ENCODE measurements at places on chromosomes 7 and 10. TPM values are rescaled to one million over a fixed set of nuclear protein-coding genes. Genes with fewer than 3 reads are reported as not detected.

DNA sequence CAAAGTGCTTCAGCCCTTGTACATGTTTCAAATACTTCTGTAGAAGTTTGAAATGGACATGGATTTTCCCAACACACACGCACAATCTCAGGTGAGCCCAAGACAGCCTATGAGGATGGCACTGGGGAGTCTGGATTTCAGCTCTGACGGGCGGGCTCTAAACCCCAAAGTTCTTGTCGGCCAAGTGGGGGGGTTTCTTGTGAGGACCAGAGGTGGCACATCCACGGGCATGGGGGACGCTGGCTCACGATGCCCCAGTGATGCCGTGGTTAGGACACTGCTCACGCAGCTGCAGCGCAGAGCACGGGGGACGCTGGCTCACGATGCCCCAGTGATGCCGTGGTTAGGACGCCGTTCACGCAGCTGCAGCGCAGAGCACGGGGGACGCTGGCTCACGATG is 280.1 kb downstream of the DNAJB6 start:
- H3K4me1 ChIP-seq, result peaks cover 21% of the 10 kb centered on the region
- H3K27ac ChIP-seq, result no peak overlapping the region
- no peaks in the 10 kb centered on the region for H3K36me3 ChIP-seq

DNA sequence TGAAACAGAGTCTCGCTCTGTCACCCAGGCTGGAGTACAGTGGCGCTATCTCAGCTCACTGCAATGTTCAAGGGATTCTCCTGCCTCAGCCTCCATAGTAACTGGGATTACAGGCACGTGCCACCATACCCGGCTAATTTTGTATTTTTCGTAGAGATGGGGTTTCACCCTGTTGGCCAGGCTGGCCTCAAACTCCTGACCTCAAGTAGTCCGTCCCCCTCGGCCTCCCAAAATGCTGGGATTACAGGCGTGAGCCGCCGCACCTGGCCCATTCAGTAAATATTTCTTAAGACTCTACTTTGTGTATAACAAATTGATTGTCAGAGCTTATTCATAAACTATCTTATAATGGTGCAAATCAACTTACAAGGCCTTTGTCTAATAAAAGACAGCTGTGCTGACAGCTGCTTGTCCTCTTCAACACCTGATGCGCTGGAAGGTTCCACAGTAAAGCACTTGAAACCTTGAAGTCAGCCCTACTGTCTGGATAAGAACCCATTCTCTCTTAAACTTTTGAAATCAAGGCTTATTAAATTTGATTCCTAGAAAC is 14.7 kb downstream of the ECHDC3 start:
- no peak overlapping the region for H3K4me3 ChIP-seq
- DNase-seq, result no peak
- H3K27ac ChIP-seq, result no peak overlapping the region
- peaks cover 3% of the 10 kb centered on the region for H3K4me1 ChIP-seq
- peaks cover 2% of the 10 kb centered on the region for H3K36me3 ChIP-seq
- no peaks in the 10 kb centered on the region for H3K27me3 ChIP-seq

DNA sequence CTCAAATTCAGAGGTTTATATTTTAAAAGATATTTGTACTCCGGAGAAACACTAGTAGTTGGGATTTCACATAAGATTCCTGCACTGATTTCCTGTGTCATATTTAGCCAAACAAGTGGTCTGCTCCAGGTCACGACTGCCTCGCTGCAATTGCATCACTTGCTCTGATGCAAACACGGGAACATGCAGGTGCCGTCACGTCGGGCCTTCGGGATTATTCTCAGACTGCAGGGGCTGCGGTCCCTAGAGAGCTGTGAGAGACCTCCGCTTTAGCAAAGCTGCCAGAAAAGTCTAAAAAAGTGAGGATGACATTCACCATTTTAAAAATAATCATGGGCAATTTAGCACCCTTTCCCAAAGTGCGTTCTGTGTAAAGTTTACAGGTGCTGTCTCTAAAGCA is 93.5 kb upstream of the DDC start:
- no peaks in the 10 kb centered on the region for H3K4me1 ChIP-seq
- peaks cover 34% of the 10 kb centered on the region for H3K36me3 ChIP-seq
- no peak for DNase-seq

GRCh38 chr7:44265728-44266127 is 59.7 kb downstream of the CAMK2B start:
- no peaks in the 10 kb centered on the region for H3K36me3 ChIP-seq
- H3K4me1 ChIP-seq, result peaks cover 3% of the 10 kb centered on the region
- no peak overlapping the region for H3K4me3 ChIP-seq
- H3K27me3 ChIP-seq, result peaks cover 39% of the 10 kb centered on the region

DNA sequence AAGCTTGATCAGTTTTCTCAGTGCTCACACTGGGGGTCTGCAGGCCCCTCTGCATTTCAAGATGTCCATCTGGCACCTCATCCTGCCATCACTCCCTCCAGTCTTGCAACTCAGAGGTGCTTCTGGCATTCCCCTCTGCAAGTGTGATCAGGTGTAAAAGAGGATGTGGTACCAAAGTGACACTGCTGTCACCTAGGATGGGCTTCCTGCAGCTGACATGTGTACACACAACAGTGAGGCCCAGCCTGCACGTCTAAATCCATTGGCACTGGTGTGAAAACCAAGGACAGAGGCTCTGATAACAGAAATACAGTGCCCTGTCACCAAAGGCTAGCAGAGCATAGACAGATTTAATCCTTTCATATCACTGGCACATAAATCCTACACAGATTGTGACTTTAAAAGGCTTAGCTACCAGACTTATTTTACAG is 162.5 kb upstream of the CELF2 start:
- no peak overlapping the region for H3K27ac ChIP-seq
- H3K27me3 ChIP-seq, result no peaks in the 10 kb centered on the region
- DNase-seq, result no peak
- H3K4me3 ChIP-seq, result no peak overlapping the region

DNA sequence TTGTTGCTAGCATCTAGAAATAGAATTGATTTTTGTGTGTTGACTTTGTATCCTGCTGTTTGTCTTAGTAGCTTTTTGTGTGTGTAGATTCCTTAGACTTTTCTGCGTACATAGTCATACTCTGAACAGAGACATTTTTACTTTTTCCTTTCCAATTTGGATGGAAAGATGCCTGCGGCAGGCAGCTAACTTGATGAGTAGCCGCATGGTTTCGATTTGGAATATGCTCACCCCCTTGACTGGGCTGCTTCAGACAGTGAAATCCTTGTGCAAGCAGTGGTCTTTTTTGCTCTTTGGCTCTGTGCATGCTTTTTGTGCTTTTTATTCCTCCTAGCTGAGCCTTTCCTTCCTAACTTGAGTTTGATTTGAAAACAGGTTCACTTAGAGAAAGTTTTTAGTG is 71.8 kb downstream of the HHEX start:
- no peaks in the 10 kb centered on the region for H3K36me3 ChIP-seq
- DNase-seq, result no peak
- peaks cover 34% of the 10 kb centered on the region for H3K4me1 ChIP-seq
- H3K27ac ChIP-seq, result peak overlapping the region; percentile 61

GRCh38 chr7:41891950-41892349 is 189.1 kb upstream of the INHBA start:
- H3K4me1 ChIP-seq, result no peaks in the 10 kb centered on the region
- no peaks in the 10 kb centered on the region for H3K27me3 ChIP-seq
- no peak overlapping the region for H3K27ac ChIP-seq
- H3K36me3 ChIP-seq, result no peaks in the 10 kb centered on the region
- H3K4me3 ChIP-seq, result no peak overlapping the region

DNA sequence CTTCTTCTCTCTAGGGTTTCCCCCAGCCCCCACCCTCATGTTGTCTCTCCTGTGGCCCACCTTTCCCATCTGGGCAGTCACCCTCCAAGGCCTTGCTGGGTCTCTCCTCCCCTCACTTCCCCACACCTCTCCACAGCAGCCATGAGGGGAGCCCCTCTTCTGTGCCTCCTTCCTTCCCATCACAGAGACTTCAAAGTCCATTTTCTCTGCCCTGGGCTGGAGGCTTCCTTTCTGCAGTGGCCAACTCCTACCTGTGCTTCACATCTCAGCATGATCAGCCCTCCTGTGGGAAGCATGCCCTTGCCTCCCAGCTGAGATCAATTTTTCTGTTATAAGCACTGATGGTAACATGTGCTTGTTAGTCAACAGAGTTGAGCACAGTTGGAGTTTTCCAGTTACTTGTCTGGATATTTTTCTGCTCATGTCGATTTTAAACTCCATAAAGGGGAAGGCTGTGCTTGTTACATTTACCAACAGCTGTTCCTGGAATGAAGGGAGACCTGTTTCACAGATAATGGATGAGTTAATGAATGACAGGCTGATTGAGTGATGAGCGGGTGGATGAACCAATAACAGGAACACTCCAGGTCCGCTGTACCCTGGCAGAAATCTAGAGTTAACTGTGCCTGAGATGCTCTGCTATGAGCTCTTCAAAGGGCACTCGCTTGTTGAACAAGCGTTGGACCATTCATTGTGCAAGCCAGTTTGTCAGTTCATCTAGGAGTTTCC is 71.4 kb upstream of the PRSS58 start:
- no peak overlapping the region for H3K27ac ChIP-seq
- no peaks in the 10 kb centered on the region for H3K36me3 ChIP-seq
- H3K4me1 ChIP-seq, result no peaks in the 10 kb centered on the region
- no peak overlapping the region for H3K4me3 ChIP-seq

GRCh38 chr10:95441547-95441923 is 119.6 kb downstream of the SORBS1 start:
- no peaks in the 10 kb centered on the region for H3K36me3 ChIP-seq
- H3K4me1 ChIP-seq, result peaks cover 10% of the 10 kb centered on the region
- no peak overlapping the region for H3K27ac ChIP-seq
- no peak for DNase-seq
- no peaks in the 10 kb centered on the region for H3K27me3 ChIP-seq

GRCh38 chr10:5046410-5046809 is 42.8 kb upstream of the AKR1C2 start:
- H3K27ac ChIP-seq, result no peak overlapping the region
- DNase-seq, result no peak
- H3K27me3 ChIP-seq, result no peaks in the 10 kb centered on the region
- H3K4me3 ChIP-seq, result no peak overlapping the region

- peaks cover 5% of the 10 kb centered on the region for H3K4me1 ChIP-seq
- H3K36me3 ChIP-seq, result no peaks in the 10 kb centered on the region
- H3K27ac ChIP-seq, result no peak overlapping the region
- H3K4me3 ChIP-seq, result no peak overlapping the region
- no peak for DNase-seq
- H3K27me3 ChIP-seq, result no peaks in the 10 kb centered on the region
Observed at GRCh38 chr7:152338561-152338960, 97.2 kb downstream of the KMT2C start.

DNA sequence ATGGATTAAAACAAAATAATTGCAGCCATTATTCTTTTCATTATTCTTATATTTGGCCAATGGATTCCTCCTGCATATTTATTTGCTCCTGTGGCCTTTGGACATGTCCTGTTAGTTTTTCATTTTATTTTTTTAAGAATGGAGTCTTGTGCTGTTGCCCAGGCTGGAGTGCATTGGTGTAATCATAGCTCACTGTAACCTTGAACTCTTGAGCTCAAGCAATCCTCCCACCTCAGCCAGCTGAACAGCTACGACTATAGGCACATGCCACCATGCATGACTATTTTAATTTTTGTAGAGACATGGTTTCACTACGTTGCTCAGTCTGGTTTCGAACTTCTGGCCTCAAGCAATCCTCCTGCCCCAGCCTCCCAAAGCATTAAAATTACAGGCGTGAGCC is 42.7 kb upstream of the SRI start:
- H3K27me3 ChIP-seq, result no peaks in the 10 kb centered on the region
- no peak overlapping the region for H3K4me3 ChIP-seq
- no peak overlapping the region for H3K27ac ChIP-seq
- no peak for DNase-seq
- no peaks in the 10 kb centered on the region for H3K36me3 ChIP-seq

- H3K27me3 ChIP-seq, result no peaks in the 10 kb centered on the region
- no peak for DNase-seq
- H3K27ac ChIP-seq, result no peak overlapping the region
- H3K4me1 ChIP-seq, result no peaks in the 10 kb centered on the region
- peaks cover 37% of the 10 kb centered on the region for H3K36me3 ChIP-seq
- H3K4me3 ChIP-seq, result no peak overlapping the region
Observed at GRCh38 chr7:77569514-77570232, 32.6 kb downstream of the PTPN12 start.

DNA sequence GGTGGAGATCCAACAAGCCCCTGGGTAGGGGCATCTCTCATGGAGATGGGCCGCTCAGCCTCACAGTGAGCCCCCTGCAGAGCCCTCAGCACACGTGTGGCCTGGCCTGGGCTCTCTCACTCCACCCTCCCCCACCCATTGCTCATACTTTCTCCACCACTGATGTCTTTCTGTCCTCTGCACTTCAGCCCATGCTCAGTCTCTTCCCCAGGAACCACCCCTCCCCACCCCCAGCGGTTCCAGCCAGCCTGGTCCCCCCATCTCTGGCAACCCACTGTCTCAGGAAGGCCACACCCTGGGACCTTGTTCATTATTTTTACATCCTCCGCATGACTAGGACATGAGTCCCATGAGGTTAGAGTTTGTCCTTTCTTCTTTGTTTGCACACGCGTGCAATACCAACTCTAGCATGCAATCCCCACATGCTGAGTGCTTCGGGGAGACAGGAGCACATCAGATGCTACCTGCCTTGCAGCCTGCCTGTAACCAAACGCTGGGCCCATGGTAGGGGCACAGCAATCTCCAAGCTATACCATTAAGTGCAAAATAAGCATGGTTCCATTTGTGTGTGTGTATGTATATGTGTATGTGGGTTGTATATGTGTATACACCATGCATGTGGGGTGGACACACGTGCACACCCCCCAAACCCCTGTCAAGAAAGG is 408.4 kb upstream of the FOXK1 start:
- no peaks in the 10 kb centered on the region for H3K4me1 ChIP-seq
- H3K4me3 ChIP-seq, result no peak overlapping the region
- no peaks in the 10 kb centered on the region for H3K36me3 ChIP-seq
- no peak for DNase-seq
- H3K27ac ChIP-seq, result no peak overlapping the region

DNA sequence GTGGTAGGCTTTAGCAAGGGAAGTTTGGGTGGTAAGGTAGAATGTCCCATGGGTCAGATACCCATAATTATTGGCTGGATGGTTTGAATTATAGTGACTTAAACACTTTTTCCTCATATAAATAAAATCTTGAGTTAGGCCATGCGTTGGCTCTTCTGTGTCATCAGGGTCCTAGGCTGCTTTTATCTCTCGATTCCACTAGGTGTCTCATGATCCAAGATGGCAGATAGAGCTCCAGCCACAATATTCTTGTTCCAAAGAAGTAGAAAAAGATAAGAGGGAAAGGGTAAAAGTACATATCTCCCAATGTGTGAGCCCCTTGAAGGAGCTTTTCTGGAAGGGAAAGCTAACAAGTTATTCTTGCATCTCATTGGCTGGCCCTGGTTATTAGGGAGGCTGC is 144.7 kb downstream of the GRK5 start:
- H3K27me3 ChIP-seq, result peaks cover 22% of the 10 kb centered on the region
- H3K27ac ChIP-seq, result no peak overlapping the region
- no peaks in the 10 kb centered on the region for H3K36me3 ChIP-seq
- no peak overlapping the region for H3K4me3 ChIP-seq
- no peak for DNase-seq

- H3K27ac ChIP-seq, result no peak overlapping the region
- no peak for DNase-seq
- H3K27me3 ChIP-seq, result no peaks in the 10 kb centered on the region
Observed at GRCh38 chr7:85736085-85736484, 549.2 kb upstream of the SEMA3D start.

GRCh38 chr10:43890124-43890523 is 241.4 kb upstream of the ZNF32 start:
- no peak for DNase-seq
- H3K36me3 ChIP-seq, result no peaks in the 10 kb centered on the region
- H3K4me1 ChIP-seq, result no peaks in the 10 kb centered on the region
- no peaks in the 10 kb centered on the region for H3K27me3 ChIP-seq

The NXPH1 gene
- total RNA-seq, result 0.07 TPM

The IL2RA gene
- 1.1 TPM for total RNA-seq

The CYP26A1 gene
- 1.6 TPM for total RNA-seq

The GARIN1A gene
- total RNA-seq, result not detected

The CPVL gene
- total RNA-seq, result 2.0 TPM

The CPA1 gene
- total RNA-seq, result 9.7 TPM
